ENCODE measurements at places on chromosomes 7 and 10.

- DNase-seq: no peak
Measured at GRCh38 chr7:71283802-71284201, 151.9 kb downstream of the GALNT17 start.

GRCh38 chr7:70156057-70156456 lies 557.8 kb downstream of the AUTS2 start:
- no peak for DNase-seq

DNA sequence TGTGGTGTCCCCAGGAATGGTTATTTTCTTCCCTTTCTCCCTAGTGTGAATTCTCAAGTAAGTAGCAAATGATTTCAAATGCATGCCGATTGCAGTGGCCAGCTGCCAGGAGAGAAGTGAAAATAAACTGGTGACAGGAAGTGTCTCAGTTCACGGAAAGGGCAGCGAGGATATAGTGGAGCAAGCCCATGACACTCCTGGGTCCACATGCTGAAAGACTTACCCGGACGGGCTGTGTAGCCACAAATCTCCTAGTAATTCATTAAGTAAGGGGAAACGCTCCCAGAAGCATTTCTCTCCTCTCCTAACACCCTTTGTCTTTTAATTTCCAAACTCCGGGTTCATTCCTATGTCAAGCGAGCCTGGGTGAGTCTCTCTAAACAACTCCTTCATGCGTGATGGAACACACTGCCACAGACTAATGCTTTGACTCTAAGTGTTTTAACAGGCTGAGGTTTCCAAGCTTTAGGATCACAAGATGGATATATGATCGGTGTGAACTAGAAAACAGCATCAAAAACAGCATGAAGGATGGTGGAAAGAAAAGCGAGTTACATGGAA lies 125.6 kb downstream of the CYP26A1 start:
- no peak for DNase-seq

DNA sequence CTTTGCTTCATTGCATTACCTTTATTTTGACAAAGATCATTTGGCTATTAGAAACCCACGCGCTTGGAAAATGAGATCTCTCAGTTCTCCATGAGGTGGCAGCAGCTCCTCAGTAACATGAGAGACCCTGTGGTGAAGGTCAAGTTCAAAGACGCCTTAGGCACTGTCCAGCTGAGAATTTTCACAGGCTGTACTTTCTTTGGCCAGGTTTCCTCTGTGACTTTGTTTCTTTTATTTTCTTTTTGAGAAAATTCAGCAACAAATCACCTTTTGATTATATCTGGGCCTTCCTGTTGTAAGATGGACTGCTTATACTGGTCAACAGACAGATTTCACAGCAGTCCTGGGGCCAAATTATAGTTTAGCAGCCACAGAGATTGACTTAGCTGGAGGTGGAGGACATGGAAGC lies 54.5 kb downstream of the RAB18 start:
- no peak for DNase-seq

GRCh38 chr10:121935702-121936101 lies 7.9 kb upstream of the ATE1 start:
- DNase-seq: no peak

- DNase-seq: no peak
Measured at GRCh38 chr10:84706875-84707274, 378.5 kb downstream of the CCSER2 start.

- peak; percentile 63 for DNase-seq
Measured at GRCh38 chr10:72276013-72276387, 2.3 kb downstream of the DDIT4 start.

DNA sequence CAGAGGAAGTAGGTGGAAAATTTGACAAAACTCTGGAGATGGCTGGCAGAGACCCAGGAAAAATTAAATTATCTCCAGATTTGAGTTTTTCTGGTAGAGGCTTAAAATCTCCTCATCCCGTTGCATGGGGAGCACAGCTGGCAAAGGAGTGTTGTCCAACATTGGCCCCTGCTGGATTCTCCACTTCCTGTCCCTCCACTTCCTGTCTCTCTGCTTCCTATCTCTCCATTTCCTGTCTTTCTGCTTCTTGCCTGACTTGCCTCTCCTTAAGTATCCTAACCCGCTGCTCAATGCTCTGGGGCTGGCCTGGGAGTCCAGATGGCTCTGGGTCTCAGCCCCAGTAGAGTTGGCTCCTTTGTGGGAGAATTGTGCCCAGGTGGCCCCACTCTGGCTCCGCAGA lies 65.8 kb upstream of the EMX2 start:
- no peak for DNase-seq

DNA sequence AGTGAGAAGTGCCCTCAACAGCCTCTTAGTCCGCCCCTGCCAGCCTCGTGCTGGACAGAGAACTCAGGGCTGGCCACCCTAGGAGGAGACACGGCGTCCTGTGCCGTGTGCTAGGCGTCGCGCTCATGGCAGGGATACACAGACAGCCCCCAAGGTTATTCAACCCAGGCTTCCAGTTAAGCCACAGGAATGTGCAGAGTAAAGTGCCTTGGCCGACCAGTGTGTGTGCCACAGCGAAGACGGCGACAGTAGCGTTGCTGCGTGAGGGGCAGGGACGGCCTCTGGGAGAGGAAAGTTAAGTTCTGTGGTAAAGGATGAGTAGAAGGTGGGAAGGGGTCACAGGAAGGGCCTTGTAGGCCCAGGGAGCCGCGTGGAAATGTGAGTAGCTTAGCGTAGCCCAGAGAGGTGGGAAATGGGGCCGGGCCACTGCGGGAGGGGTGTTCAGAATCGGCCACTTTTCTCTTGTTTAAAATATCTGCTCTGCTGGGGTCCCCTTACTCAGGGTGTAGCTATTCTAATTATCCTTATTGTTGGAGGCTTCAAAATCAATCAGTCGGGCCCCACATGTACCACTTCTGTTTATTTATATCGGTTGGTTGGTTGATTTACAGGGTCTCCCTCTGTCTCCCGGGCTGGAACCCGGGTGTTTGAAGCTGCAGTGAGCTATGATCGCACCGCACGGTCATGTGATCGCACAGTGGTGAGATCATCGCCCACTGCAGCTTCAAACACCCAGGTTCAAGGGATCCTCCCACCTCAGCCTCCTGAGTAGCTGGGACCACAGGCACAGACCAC lies 24.5 kb downstream of the TMEM120A start:
- DNase-seq: no peak

- no peak for DNase-seq
Measured at GRCh38 chr7:15853832-15854470, 167.5 kb upstream of the MEOX2 start.

- no peak for DNase-seq
Measured at GRCh38 chr7:46652317-46652716, 731.2 kb upstream of the IGFBP3 start.

GRCh38 chr10:110081911-110082310 lies 74.1 kb downstream of the ADD3 start:
- DNase-seq: no peak

DNA sequence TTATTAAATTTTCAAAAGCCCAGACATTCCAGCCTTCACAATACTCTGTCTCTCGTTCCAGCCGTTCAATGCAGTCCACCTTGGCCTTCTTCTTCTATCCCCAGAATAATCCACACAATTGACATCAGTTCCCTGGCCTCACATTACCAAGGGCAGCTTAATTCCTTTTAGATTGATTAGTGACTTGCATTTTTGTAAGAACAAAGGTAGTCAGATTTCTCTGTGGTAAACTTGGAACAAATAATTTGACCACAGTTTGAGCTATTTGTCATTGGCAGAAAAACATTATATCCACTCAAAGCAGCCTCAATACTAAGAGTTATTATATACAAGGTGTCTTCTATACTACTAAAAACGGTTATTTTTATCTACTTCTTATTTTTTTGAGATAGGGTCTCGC lies 5.1 kb upstream of the CYTH3 start:
- DNase-seq: no peak

DNA sequence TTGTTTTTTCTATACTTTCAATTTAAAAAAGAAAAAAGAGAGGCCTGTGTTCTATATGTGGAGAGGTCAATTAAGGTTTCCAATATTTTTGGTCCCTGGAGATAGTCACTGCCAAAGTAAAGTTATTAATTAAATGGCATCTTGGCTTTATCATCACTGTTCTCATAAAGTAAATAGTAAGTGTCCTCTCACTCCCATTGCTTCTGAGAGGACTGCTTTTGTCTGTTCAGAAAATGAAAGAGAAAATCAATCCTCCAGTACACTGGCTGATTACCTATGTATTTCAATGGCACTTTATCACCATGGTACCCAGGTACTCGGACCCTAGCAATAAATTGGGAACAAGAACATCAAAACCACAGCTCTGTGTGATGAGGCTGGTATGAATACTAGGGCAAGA lies 94.0 kb downstream of the RNLS start:
- no peak for DNase-seq

DNA sequence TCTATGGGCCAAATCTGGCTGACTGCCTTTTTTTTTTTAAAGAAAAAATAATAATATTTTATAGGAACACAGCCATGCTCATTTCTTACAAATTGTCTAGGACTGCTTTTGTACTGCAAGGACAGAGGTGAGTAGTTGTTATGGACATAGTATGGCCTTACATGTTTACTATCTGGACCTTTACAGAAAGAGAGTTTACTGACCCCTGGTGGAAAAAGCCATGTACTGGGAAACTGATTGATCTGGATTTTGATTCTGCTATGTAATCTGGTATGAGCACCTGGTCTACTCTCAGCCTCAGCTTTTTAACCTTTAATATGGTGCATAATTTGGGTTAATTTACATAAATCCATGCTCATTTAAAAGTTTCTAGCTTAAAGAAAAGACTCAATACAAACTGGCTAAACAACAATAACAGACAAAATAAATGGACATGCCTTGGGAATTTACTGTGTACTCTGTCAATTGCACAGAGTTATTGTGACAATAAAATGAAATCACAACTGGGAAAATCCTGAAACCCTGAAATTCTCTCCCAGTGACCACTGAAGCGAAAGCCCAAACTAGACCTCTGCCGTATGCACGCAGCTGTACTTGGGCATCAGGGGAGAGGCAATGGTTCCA lies 260.7 kb downstream of the BMPER start:
- no peak for DNase-seq

DNA sequence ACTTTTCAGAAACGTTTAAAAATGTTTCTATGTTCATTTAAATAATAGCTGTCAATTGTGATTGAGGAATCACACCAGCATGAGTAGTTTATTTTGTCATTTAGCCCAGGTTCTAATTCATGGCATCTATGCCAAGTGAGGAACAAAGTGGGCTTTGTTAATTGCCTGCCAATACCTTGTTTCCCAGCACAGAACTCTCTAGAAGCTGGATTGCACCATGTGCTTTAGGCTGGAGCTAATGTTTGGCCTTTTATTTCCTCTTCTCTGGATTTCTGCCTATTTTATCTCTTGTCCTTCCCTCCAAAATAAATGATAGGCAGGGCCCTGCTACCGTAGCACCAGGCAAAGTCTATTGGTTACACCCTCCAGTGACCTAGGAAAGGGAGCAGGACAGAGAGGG lies 109.9 kb upstream of the ITGB1 start:
- DNase-seq: no peak

DNA sequence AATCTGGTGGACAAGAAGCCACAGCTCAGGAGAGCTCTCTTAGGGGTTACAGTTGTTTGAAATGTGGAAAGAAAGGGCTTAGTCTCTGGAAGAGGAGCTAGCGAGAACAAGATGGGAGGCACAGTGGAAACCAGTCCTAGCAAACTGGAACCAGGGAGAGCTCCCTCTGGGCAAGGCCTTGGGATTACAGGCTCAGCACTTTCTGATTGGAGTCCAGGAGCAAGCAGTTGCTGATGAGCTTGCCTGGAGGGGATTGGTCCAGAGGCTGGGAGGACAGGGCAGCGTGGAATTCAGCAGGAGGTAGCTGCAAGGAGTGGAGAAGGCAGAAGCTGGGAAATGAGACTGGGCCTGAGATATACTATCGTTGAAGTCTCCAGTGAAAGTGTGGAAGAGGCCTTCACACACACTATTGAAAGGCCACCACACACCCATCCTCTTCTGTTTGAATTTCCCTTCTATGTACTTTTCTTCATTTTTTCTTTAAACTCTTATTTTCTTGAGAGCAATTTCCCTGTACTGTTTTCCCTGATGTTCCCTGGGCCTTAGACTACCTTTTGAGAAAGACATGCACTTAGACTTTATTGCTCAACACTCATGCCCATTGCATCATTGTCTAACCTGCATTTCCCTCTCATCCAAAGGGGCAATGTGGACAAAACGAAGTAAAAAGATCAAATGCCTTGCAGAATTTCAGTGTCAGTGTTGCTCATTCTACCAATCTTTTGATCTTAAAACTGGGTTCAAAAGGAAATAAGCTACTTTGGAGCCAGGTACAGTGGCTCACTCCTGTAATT lies 57.8 kb upstream of the LANCL2 start:
- DNase-seq: no peak

DNA sequence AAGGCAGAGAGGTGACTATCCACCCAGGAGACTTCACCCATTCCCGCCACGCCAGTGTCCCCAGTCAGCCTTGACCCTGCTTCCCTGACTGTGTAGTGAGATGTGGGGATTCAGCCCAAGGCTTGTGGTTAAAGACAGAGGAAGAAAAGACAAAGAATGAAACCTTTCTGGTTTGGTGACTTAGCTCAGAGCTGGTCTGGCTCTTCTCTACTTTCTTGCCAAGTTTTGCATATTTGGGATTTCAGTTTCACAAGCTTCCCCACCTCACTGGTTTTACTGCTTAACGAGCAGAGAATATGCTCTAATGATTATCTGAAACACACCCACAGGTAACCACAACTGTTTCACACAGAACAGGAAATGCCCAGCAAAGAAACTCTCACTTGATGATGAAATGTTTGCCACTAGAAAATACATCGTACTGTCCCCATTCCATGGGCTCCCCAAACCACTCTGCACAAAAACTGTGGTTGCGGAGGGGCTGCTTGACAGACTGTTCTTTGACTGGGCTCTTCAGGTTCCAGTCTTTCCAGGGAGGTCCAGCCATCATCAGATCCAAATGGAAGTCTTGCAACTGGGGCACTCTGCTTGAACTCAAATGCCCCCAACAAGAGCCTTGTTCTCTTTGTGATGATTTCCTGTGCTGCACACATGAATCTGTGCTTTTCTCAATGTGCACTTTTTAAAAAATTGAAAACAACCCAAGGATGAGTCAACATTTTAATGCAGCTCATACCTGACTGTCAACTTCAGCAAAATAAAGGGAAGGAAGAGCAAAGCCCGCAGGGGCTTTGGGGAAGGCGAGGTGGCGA lies 95.5 kb downstream of the CTBP2 start:
- no peak for DNase-seq

DNA sequence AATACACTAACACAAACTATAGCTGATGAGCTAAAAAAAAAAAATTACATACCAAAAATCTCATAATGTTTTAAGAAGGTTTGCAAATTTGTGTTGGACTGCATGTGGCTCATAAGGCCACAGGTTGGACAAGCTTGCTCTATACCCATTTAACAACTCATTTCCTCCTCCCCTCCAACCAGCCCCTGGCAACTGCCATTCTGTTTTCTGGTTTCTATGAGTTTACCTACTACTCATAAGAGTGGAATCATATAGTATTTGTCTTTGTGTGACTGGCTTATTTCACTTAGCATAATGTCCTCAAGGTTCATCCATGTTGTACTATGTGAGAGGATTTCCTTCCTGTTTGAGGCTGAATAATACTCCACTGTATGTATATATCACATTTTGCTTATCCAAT lies 100.4 kb upstream of the ARHGAP21 start:
- no peak for DNase-seq

GRCh38 chr10:129494176-129494575 lies 27.1 kb downstream of the MGMT start:
- no peak for DNase-seq

GRCh38 chr7:103025341-103025740 lies 49.3 kb downstream of the FBXL13 start:
- DNase-seq: no peak

- DNase-seq: no peak
Measured at GRCh38 chr10:125104559-125104958, 55.8 kb downstream of the CTBP2 start.

Data from stimulated activated CD4-positive, alpha-beta T cell treated with anti-CD3 and anti-CD28 coated beads, Interleukin-4, amount 100 ng/mL, for 4 hours (primary cell).